ENCODE measurements at places on chromosomes 2 and 18.

- DNase-seq, result peak; percentile 85
Measured at GRCh38 chr2:25276569-25277465, 64.9 kb downstream of the DNMT3A start.

DNA sequence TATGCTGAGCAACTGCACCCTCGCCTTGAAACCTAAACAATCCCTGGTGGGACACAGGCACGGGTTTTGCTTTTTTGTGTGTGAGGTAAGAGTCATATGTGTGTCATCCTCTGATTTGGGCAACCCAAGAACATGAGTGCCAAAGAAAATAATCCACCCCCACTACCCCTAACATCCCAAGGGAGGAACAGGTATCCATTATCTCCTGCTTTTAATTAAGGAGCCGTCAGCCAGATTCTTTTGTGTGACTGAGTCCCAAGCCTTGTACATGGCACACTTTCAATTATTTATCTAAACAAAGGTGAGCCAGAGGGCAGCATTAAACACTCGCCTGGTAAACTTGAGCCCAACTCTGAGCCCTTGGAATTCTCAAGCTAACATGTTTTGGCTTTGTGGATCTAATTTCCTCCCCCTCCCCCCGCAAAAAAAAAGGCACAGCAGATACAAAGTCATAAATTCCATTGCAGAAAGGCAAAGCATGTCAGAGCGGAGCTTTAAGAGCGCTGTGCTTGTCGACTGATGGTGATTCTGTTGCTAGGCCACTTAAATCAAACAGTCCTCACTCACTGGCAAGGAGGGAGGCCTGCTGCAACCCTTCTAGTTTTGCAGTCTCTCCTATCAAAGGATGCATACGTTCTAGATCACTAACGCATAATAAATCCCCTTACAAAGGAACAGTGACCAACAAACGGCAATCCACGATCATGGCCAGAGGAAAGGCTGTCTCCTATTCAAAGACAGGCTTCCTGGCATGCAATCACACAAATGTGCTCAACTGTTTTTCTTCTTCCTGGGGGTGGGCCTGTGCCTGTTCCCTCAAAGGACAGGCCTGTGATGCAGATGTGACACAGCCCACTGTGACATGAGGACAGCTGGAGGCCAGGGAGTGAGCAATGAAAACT lies 143.5 kb upstream of the LMAN1 start:
- DNase-seq, result no peak

GRCh38 chr2:233940376-233941276 lies 23.5 kb downstream of the TRPM8 start:
- DNase-seq, result no peak

DNA sequence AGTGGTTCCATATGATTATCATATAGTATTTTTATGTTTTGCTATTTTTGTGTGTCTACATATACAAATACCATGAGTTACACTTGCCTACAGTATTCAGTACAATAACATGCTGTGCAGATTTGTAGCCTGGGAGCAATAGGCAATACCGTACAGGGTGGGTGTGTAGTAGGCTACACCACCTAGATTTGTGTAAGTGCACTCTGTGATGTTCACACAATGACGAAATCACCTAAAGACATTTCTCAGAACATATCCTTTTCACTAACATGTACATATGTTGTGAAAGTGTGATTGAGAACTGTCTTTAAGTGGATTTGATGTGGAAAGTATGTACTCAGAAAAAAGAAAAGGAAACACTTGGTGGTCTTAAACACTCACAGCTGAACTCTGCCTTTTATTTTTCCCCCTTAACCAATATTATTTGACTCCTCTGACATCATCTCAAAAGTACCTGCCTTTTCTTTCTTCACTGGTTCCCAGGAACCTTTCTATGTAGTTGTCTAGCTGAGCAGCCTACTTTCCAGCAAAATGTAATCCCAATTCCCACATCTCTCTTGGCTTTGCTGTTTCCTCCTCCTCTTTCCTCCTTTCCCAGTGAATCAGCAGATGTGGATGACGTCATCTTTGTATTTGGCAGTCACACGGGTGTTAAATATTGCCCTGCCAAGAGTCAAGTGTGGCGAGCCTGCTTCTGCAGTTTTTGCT lies 47.7 kb downstream of the OSBPL6 start:
- no peak for DNase-seq

- DNase-seq, result no peak
Measured at GRCh38 chr2:71936076-71937030, 211.3 kb downstream of the CYP26B1 start.

DNA sequence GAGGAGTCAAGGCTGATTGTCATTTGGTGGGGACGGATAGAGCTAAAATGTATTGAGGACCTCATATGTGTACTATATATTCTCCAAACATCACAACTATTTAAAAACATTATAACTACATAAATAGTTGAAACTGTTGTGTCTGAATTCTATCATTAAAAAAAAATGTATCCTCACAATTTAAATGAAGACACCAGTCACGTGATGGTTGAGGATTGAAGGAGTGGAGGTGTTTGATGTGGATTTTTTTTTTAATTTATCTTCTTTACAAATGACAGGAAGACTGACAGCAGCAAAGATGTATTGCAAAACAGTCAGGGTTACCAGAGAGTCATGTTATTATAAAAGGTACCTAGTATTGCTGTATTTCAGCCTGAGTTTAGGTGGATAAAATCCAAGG lies 30.0 kb downstream of the GNAL start:
- no peak for DNase-seq

GRCh38 chr2:55585451-55586080 lies 31.9 kb downstream of the PPP4R3B start:
- no peak for DNase-seq

- no peak for DNase-seq
Measured at GRCh38 chr2:67719351-67719750, 322.2 kb downstream of the ETAA1 start.

GRCh38 chr18:5556310-5556974 lies 12.6 kb upstream of the EPB41L3 start:
- DNase-seq, result no peak
